Progenitor cell of endocrine pancreas (in vitro differentiated cells): ENCODE measurements at places on chromosomes 6 and 20.
A peak's percentile ranks its signal among the peaks of the same experiment; 100 is the strongest.

- no peak for DNase-seq
Measured at GRCh38 chr20:19566226-19566945, 191.7 kb upstream of the RIN2 start.

GRCh38 chr6:78525976-78526375, 341.4 kb upstream of the IRAK1BP1 start:
- no peak for DNase-seq

DNA sequence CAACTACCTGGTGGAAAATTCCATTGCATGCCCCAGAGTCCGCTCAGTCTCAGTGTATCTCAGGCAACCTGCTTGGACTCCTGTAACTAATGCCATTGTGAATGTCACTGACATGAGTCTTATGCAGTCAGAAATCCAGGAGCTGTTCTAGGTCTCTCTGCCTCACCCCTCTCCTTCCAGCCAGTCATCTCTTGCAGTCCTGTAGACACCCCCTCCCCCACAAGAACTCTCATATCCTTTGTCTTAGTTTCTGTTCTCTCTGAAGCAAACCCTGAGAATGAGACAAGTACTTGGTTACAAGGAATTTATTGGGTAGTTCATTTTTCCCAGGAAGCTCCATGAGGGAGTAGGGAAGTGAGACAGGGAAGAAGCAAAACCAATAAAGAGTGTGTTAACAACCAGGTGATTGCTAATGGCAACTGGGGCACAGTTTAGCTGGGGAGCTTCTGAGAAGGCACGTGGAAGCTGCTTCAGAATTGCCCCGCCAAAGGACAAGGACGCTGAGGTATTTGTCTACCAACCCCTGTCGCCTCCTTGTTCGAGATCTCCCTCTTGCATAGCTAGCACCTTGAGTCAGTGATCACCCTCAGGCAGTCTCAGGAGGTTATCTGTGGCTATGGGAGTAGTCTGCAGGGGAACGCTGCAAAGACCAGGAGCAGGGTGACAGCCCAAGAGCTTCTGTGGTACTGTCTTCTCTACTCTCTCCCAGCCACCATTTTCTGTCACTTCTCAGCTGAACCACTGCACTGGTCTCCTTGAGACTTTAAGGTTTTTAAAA, 911.4 kb upstream of the FLRT3 start:
- no peak for DNase-seq

GRCh38 chr6:163019926-163020325, 292.2 kb downstream of the PACRG start:
- DNase-seq = no peak

DNA sequence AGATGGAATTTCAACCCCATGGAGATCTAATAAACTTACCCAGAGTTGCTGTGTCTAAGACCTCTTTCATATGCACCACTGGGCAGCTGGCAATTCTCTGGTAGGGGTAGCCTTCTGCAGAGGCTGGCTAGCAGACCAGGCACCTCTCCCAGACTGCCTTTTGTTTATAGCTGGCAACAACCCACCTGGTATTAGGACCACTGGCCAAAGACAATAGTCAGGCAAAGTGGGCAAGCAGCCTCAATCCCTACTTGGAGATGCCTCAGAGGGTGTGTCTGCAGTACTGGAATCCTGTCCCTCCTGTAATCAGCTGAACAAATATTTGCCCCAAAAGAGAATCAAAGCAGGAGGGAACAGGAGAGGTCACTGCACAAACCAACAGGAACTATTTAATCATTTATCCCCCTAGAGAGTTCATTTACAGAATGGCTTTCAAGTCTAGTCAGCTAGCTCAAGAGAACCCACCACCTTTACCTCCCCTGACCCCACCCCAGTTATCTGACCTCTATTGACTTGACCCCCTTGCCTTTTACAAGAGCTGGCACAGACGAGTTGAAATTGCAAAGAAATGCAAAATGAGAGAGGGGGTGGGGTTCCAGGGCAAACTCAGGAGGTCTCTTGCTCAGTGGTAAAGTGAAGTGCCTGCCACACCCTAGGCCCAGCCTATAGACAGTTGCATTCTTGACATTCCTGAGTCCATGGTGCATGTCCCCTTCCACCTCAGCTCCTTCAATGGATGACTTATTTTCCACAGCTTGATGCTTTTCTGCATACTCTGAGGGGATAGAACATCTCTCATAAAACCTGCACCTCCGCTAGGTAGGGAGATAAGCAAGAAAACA, 2.8 kb downstream of the BCL2L1 start:
- peak; percentile 26 for DNase-seq

DNA sequence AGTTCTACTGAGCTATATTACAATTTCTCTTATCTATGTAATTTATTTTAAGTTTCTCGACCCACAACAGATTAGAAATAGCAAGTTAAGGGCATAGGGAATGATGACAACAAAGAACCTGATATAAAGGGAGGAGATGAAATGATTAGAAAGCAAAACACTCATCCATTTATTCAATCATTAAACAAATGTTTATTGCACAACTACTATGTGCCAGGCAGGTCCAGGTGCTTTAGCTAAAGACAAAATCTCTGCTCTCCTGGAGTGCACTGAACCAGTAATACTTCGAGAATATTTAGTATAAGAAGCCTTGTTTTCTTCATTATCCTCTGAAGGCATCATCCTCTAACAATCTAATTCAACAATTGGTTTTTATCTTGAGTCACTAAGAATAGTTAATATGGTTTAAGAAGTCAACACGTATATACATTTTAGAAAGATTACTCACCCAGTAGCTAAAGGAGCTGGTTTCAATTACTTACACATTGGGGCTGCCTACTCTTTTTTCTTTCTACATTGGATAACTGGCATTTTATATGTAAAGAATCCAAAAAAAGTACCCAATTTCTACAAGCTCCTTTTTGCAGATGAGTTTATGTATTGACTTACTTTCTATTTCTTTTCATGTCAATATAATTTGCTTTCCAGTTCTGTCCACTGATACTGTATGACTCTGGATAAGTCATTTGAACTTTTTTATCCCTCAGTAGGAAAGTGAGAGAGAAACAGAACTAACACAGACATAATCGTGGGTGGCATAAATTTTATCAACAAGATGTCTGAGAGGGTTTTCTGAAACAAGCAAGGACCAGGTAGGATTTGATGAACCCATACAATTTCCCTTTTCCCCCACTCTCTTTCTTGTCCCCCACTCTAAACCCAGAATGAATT, 312.6 kb downstream of the CLIC5 start:
- DNase-seq = no peak

DNA sequence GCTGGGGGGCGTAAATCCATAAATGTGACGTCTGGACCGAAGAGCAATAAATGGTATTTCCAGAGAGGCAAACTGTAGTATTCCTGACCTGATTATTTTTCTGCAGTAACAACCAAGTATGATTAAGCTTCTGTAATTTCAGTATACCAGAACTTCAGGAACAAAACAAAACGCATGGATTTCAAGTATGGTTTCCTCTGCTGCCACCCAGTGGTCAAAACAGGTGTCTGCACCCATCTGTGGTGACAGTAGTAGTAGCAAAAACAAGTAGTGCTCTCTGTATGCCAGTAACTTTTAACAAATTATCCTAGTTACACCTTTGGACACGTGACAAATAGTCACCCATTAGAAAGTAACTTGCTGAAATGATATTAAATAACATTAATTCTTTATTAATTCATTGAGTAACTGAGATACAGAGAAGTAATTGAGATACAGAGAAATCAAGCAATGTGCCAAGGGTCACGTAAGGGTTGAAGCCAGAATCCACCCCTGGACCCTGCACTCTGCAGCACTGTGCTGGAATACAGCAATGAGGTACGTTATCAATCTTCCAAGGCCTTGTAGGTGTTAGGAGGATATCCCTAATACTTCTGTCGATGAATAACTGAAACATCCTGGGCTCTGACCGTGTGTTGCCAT, 7.9 kb downstream of the CALHM4 start:
- DNase-seq = peak; percentile 62

- DNase-seq = no peak
Measured at GRCh38 chr20:44501448-44501847, 20.4 kb downstream of the SERINC3 start.

DNA sequence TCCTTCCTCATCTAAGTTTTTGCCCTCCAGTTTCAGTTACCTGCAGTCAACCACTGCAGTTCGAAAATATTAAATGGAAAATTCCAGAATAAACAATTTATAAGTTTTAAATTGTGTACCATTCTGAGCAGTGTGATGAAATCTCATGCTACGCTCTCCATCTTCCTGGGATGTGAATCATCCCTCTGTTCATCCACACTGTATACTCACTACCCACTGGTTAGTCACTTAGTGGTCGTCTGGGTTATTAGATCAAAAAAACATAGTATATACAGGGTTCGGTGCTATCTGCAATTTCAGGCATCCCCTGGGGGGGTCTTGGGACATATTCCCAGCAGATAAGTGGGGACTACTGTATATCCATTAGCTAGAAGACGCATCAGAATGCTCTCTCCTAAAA, 151.9 kb upstream of the SLC22A16 start:
- no peak for DNase-seq

DNA sequence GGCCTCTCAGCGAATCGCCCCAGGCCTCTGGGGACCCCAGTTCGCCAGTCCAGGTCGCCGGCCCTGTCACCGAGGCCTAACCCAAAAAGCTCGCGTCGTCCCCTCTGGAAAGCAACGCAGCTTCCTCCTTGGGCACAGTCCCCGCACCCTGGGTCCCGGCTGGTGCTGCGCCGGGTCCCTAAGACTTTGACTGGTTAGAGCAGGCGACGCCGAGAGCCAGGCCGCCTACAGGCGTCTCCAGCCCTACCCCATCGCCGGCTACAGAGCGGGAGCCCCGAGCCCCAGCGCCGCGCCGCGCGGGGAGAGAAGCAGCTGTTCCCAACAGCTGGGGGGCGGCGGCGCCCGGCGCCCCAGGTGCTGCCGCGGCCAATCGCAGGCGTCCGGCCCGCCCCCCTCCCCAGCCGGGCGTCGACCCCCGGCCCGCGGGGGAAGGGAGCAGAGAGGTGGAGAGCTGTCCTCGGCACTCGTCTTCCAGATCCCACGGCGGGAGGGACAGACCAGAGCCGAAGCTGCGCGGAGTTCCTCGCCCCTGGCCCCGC, 540 bp upstream of the RBM24 start:
- peak; percentile 55 for DNase-seq

- no peak for DNase-seq
Measured at GRCh38 chr6:2737885-2738284, 12.8 kb downstream of the MYLK4 start.

DNA sequence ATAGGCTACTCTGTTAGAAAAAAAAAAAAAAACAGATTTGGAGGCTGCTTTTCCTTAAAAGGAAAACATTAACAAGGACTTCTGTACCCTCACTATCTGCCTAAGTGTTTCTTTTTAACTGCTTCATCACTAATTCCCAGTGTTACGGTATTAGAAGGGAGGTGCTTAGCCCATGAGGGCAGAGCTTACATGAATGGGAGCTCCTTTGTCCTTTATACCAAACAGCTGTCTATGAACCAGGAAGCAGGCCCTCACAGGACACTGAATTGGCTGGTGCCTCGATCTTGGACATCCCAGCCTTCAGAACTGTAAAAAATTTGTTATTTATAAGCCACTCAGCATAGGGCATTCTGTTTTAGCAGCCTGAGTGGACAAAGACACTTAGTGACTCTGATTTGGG, 215.6 kb upstream of the NRSN1 start:
- no peak for DNase-seq

GRCh38 chr20:9926007-9926406, 87.1 kb upstream of the PAK5 start:
- DNase-seq = no peak
